Neural crest cell (in vitro differentiated cells): ENCODE measurements at places on chromosomes 3 and 15.

GRCh38 chr3:127735767-127736693 lies 63.3 kb downstream of the ABTB1 start:
- no peak overlapping the region for H3K4me3 ChIP-seq
- no peak for DNase-seq
- peaks cover 8% of the 10 kb centered on the region for H3K27me3 ChIP-seq
- H3K36me3 ChIP-seq, result no peaks in the 10 kb centered on the region

- no peak for DNase-seq
- H3K27me3 ChIP-seq, result peaks cover 2% of the 10 kb centered on the region
- H3K4me3 ChIP-seq, result no peak overlapping the region
These were observed 94.0 kb downstream of the LRRK1 start for GRCh38 chr15:101013201-101013550.

- no peaks in the 10 kb centered on the region for H3K36me3 ChIP-seq
- H3K27me3 ChIP-seq, result no peaks in the 10 kb centered on the region
These were observed 1358.5 kb downstream of the ROBO2 start for GRCh38 chr3:78398401-78398800.

DNA sequence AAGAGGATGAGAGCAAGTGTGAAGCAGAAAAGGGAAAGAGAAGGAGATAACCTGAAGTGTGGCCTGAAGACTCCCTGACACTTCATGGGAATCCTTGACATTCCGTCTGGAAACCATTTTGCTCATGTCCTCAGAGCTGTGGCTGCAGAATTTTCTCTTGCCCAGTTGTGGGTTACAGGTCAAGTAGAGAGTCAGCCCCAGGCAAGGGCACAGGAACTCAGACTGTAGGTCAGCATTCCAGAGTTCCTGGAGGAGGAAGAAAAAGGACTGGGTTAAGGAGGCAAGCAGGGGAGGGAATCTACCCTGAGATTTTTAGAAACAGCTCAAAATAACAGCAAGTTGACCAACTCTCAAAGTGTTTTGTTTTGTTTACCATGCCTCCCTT lies 4.1 kb upstream of the THSD4 start:
- H3K27ac ChIP-seq, result peak overlapping the region; percentile 28
- no peak for DNase-seq
- peaks cover 7% of the 10 kb centered on the region for H3K27me3 ChIP-seq
- H3K4me1 ChIP-seq, result peaks cover 30% of the 10 kb centered on the region
- H3K36me3 ChIP-seq, result no peaks in the 10 kb centered on the region

- H3K27ac ChIP-seq, result no peak overlapping the region
- H3K27me3 ChIP-seq, result no peaks in the 10 kb centered on the region
- DNase-seq, result no peak
- no peaks in the 10 kb centered on the region for H3K36me3 ChIP-seq
- H3K4me3 ChIP-seq, result no peak overlapping the region
These were observed 5.7 kb upstream of the CCDC80 start for GRCh38 chr3:112646623-112647022.

DNA sequence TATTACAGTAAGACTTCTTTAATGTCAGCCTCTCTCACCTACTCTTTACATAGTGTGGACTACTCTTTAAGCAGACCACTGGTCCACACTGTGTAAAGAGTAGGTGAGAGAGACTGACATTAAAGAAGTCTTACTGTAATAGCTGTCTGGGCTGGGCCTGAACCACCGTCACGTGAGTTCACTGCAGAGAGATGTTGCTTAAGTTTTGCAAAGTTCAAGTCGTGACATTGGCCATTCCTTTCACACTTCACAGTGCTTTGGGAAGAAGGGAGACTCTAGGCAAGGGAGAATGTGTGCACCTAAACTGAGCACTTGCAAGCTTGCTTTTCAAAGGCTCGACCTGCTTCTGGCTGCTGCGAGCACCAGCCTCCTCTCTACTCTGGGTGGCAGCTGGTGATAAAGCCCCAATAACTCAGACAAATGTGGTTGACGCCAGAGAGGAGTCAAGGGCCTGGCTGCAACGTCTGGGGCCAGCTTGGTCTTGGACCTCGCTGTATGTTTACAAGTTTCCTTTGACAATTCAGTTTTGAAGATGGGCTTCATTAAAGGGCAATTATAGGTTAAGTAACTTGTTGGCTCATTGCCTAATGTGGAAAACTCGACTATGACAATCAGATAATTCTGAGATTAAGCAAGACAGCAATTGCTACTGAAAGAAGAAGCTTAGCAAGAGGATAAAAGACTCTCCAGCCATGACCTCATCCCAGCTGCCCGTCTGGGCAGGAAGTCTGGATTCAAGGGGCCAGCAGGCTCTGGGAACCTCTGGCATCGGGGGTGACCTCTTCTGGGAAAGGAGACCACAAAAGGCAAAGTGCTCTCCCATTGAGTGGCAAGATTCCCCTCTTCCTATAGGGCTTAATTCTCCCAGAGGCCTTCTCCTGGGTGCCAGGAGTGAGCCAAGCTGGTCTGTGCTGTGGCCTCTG lies 242.1 kb upstream of the TLE3 start:
- peaks cover 17% of the 10 kb centered on the region for H3K4me1 ChIP-seq
- peaks cover 7% of the 10 kb centered on the region for H3K36me3 ChIP-seq
- peak overlapping the region; percentile 91 for H3K27ac ChIP-seq
- DNase-seq, result no peak
- no peak overlapping the region for H3K4me3 ChIP-seq

DNA sequence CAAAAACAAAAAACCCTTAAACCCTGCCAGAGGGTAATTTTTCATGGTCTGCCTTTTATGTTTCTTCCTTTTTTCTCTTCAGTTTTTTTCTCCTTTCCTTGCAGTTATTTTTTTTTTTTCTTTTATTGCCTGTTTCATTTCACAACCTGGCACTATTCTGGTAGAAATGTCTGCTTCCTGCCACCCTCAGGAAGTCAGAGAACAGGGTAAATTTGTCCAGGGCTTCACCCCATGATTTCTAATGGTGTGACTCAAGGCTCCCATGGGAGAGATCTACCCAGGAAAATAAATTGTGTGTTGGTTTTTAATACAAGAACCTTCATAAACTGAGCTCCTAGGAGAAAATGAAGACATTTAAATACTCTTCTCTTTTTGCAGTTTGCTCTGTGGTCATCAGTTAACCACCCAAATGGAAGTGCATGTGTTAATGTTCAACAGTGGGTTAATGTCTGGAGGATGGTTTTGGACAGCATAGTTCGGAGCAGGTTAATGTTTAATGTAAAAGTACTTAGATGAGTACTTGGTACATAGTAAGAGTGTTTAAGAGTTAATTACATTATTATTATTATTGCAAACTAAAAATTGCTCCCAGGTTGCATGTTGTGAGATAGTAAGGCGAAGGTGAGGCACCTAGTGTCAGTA lies 45.9 kb downstream of the CGNL1 start:
- H3K36me3 ChIP-seq, result no peaks in the 10 kb centered on the region
- H3K4me3 ChIP-seq, result no peak overlapping the region
- H3K27me3 ChIP-seq, result no peaks in the 10 kb centered on the region
- peaks cover 24% of the 10 kb centered on the region for H3K4me1 ChIP-seq

- no peak for DNase-seq
- no peak overlapping the region for H3K4me3 ChIP-seq
- H3K4me1 ChIP-seq, result peaks cover 13% of the 10 kb centered on the region
- H3K27ac ChIP-seq, result peak overlapping the region; percentile 31
These were observed 92.4 kb upstream of the THBS1 start for GRCh38 chr15:39488516-39488915.

GRCh38 chr3:147934451-147935180 lies 525.5 kb downstream of the ZIC1 start:
- H3K27me3 ChIP-seq, result no peaks in the 10 kb centered on the region
- H3K4me1 ChIP-seq, result peaks cover 75% of the 10 kb centered on the region
- no peak overlapping the region for H3K27ac ChIP-seq
- H3K4me3 ChIP-seq, result peak overlapping the region; percentile 31
- no peaks in the 10 kb centered on the region for H3K36me3 ChIP-seq
- no peak for DNase-seq
